ENCODE measurements at places on chromosomes 6 and 20. TPM values are rescaled to one million over a fixed set of nuclear protein-coding genes. Genes with fewer than 3 reads are reported as not detected.

The FAM184A gene
- 0.85 TPM for total RNA-seq

The IL17F gene
- total RNA-seq = not detected

DNA sequence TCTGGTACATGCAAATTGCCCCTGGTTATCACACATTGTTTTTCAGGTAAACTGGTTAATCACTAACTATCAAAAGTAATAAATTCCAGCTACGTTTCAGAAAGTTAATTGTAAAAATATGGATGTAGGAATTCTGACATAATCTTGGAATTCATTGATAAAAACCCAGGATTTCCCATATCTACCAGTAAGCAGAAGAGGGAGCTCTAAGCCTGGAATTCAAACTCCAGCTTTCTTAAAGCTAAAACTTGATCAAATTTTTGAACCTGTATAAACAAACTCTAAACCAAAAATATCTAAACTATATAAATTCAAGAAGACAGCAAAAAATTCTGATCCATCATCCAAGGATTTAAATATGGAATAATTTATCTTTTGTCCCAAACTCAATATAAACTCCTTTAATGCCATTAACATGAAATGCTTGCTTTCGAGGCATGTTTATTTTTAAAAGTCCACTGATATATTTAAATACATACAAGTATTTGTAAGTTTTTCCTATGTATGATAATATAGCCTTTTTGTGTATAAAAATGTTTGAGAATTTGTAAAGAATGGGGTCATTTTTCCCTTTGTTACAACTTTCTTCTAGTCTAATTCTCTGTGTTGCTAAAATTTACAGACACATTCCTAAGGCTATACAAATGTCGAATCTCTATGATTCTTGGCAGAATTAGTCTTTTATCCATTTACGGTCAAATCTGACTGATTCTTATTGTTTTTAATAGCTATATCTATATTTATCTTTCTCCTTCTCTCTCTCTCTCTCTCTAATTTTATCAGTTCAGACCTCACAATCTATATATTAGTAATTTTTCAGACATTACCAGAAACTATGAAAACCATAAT, 91.4 kb upstream of the RNF217 start:
- no peak for DNase-seq

The KCNK5 gene
- total RNA-seq = 52.9 TPM

The PHACTR2 gene
- total RNA-seq = 54.4 TPM

DNA sequence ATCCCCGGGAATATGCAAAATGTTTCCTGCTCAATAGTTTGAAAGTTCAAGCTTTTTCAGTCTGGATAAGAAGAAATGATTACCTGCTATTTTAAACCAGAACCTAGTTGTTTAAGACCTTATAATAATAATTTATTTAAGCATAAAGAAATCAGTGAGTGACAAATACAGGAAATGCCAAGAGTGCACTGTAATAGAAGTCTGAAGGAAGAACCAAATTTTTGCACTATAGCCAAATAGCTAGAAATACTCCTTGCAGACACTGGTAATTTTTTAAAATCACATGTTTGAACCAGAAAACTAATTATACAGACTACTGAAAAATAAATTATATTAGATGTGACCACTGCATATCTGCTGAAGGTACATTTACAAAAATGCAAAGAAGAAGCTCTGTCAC, 93.2 kb downstream of the MMS22L start:
- no peak for DNase-seq

The MCCD1 gene
- not detected for total RNA-seq

The KCNQ2 gene
- total RNA-seq = 0.21 TPM

GRCh38 chr6:128993166-128993565, 110.2 kb downstream of the LAMA2 start:
- DNase-seq = no peak

The GRM1 gene
- not detected for total RNA-seq

- no peak for DNase-seq
These were observed 93.6 kb upstream of the BHLHE23 start for GRCh38 chr20:63100174-63100925.

GRCh38 chr6:167793421-167793820, 33.3 kb upstream of the AFDN start:
- peak; percentile 54 for DNase-seq

- DNase-seq = no peak
These were observed 246.9 kb downstream of the PACRG start for GRCh38 chr6:162974685-162975084.

The PCSK2 gene
- total RNA-seq = 1.8 TPM

Data from left colon (tissue), 2 donors.